ENCODE measurements at places on chromosomes 2 and 18.

- no peak for DNase-seq
Observed at GRCh38 chr18:66795051-66795450, 191.2 kb upstream of the CDH19 start.

GRCh38 chr2:107376909-107377308, 449.8 kb upstream of the RGPD4 start:
- no peak for DNase-seq

- DNase-seq: no peak
Observed at GRCh38 chr2:28951910-28952835, 28.9 kb upstream of the TOGARAM2 start.

DNA sequence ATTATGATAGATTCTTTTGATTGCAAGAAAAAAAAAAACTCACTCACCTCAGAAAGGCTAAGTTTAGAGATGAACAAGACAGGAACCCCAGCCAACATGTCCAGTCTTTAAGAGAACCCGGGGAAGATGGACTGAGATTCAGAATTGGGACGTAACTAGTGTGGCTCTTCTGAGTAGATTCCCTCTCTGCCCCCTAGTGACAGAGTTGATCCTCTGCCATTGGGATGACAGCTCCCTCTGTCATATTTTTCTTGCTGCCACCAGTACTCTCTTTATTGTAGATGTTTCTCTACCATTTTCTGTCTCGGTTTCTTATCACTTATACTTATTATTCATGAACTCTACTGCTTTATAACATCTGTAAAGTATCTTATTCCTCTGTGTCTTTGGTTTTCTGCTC, 77.7 kb downstream of the GULP1 start:
- DNase-seq: no peak

- no peak for DNase-seq
Observed at GRCh38 chr2:209424199-209424701, 403 bp downstream of the MAP2 start.

DNA sequence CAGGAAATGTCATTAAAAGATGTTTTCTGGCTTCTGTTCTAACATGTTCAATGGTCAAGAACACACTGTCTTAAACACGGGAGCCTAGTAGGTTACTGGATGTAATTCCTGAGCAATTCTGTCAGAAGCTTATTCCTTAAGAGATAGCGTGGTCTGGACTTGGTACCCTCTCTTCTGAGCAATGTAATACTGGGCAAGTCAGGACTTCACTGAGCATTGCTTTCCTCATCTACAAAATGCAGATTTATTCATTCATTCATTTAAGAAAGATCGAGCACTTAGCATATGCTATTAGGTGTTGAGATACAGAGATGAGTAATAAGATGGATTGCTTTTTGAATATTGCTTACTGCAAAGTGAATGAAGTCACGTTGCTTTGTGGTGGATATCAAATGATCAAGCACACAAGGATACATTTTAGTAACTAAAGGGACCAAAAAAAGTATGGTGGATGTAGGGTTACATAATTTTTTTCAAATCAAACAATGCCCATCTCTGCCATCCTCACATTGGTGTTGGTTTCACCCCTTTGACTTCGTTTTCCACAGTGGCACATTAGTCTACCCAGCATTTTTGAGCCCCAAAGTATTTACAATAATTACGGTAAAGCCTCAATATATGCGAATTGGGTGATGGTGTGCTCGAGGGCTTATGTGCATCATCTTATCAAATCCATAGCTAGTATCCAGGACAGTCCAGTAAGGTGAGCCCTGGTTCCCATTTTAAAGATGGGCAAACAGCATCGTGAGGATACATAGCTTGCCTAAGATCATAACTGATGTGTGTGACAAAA, 65.3 kb downstream of the ZC3H6 start:
- DNase-seq: no peak

DNA sequence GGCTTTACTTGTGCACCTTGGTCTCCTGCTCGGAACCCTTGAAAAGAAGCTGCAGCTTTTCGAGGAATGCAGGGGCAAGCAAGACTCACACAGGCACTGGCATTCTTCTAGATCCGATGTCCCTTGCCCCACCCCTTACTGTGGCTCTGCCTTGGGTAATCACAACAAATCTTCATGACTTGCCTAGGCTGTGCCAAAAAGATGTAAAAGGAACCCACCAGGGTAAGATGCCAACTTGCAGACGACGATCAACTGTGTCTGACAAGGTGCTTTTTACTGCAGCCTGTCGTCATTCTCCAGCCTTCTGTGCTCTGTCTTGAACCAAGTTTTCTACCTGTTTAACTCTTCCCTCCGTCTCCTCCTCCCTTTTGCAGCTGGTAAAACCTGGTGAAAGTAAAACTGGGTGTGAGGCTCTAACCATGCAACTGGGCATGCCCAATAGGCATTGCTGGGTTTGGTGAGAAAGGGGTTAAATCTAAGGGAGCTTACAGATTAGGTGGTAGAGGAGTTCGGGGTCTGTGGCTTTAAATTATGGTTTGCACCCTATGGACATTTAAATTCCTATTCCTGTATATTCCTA, 909 bp upstream of the NRXN1 start:
- no peak for DNase-seq
